T-helper 1 cell (primary cell): ENCODE measurements at places on chromosomes 2 and 18.

DNA sequence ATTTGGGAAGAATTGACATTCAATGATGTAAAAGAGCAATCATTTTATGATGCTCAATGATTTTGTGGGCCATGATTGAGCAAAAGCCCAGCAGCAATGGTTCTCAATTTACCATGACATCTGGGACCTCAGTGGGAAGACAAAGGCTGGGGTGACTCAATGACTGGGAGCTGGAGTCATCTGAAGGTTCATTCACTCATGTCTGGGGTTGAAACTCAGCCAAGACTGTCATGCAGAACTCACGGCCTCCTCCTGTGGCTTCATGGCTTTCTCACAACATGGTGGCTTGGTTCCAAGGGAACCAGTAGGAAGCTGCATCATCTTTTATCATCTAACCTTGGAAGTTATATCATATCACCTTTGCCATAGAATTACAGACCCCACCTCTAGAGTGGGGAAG is 45.1 kb upstream of the CD226 start:
- no peak for DNase-seq

DNA sequence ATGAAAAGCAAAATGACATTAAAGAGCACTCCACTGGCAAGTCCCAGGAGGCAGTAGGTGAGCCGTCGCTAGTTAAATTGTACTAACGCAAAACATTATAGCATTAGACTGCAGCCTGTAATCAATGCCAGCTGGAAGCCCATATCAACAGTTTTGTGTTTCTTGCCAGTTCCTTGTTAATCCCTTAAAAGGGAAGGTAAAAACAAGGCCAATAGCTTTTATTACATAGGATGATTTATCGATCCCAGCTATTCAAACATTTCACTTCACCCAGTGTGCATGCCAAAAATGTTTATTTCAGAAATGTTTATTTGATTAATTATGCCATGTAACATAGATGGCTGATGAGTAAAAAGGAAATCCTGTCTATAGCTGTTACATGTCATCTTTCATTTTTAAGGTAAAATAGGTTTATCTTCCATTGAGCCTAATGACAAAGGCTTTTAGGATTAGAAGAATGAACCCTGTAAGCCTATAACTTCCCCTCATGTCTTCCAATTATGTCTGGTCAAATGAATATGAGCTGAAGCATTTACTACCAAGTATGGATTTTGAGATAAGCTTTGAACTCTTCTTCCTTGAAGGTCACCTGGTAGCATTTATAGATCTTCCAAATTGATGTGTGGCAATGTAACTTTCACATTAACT is 591.2 kb downstream of the RNF144A start:
- no peak for DNase-seq

- no peak for DNase-seq
These were observed 70.3 kb upstream of the CWC22 start for GRCh38 chr2:180077295-180077906.

GRCh38 chr2:107336526-107336925 is 450.6 kb upstream of the ST6GAL2 start:
- no peak for DNase-seq
